ENCODE measurements at places on chromosomes 16 and 17. TPM values are rescaled to one million over a fixed set of nuclear protein-coding genes. Genes with fewer than 3 reads are reported as not detected.

GRCh38 chr17:74567397-74567796, at the start of gene CD300H:
TSS of gene CD300H (minus strand) at chr17:74567509.
- no peak for DNase-seq

DNA sequence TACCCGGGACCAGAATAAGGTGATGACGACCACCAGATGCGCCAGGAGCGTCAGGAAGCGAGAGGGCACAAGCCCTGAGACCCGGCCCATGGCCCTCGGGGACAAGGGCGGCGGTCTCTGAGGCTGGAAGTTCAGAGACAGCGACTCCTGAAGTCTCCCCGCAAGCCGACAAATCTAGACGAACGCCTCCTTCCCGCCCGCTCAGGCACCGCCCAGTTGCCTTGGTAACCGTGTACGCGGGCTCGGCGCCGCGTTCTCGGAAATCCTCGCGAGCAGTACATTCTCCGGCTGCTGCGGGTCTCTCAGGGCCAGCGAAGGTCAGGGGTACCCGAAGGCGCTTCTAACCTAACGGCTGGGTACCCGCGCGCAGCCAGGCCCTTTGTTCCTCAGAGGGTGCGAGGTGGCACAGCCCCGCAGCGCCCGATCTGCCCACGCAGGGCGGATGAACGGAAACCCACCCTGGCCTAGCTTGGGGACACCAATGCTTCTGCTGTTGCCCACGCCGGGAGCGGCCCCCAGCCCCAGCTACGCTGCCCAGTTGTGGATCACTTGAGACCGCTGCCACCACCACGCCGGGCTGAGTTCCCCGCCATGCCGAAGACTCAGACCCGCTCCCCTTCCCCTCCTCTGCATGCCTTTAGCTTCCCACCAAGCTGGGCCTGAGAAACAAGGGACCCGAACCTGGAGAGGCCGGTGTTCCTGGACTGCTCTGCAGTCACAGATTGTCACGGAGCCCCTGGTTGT, at the start of gene TMEM107:
TMEM107 (minus strand) TSS at position 184 of the 744 bp plus-strand sequence; CDS start at position 90, 94 bp downstream.
- DNase-seq: peak; percentile 96

- no peak for DNase-seq
These were observed 2.3 kb upstream of the CCNF start for GRCh38 chr16:2426941-2427361.

GRCh38 chr17:40582328-40582901, 17.1 kb upstream of the CCR7 start:
- DNase-seq: no peak

GRCh38 chr16:85707528-85708095, 18.9 kb upstream of the GINS2 start:
- DNase-seq: no peak

GRCh38 chr17:44438636-44439035, 49.2 kb upstream of the ITGA2B start:
- DNase-seq: no peak

GRCh38 chr17:31568539-31568938, 177.1 kb downstream of the RAB11FIP4 start:
- no peak for DNase-seq

DNA sequence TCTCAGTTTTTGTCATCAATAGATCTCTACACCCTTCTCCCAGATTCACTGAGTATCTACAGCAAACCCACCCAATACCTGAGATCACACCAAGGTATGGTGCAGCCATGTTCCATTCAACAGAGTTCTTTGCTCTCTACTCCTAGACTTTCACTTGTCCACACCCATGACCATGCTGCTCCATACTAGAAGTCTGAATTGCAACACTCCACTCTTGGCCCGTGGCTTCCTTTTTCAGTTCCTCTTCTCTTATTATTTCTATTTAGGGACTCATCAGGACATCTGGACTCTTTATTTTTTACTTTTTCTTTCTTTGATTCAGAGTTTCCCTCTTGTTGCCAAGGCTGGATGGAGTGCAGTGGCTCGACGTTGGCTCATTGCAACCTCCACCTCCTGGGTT, 37.1 kb downstream of the YWHAE start:
- no peak for DNase-seq

GRCh38 chr16:53495325-53495724, 7.7 kb downstream of the AKTIP start:
- no peak for DNase-seq

DNA sequence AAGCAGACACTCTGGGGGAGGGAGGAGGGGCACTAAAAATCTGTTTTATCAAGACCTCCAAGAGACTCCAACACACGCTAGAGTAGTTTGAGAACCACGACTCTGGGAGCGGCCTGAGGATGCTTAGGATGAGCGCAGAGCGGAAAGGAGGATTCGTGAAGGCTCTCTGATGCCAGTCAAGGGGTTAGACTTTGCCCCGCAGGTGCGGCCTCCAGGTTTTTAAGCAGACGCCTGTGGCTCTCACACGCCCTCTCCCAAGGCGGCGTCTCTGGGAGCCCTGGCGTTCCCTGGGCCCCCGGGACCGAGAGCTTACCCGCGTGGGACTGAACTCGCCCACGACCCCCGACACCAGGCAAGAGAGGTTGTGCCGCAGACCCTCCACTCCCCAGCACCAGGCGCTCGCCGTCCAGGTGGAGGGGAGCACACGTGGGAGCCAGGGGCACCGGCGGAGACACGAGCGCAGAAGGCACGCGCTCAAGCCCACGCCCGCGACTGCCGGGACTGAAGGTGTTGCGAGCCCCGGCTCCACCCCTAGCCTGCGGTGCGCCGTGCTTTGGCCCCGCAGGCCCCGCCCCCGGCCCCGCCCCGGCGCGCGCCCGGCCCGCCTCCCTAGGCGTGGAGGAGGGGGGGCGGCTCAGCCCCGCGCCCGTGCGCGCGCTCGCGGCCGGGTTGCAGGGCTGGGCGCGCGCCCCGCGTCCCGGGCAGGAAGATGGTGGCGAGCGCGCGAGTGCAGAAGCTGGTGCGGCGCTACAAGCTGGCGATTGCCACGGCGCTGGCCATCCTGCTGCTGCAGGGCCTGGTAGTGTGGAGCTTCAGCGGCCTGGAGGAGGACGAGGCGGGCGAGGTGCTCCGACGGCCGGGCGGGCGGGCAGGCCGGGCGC, at the start of gene XYLT2:
XYLT2 (plus strand) TSS at position 695 of the 881 bp plus-strand sequence; CDS start at position 710, 15 bp downstream.
- DNase-seq: peak; percentile 88

- DNase-seq: peak; percentile 76
These were observed 337.8 kb upstream of the CDH5 start for GRCh38 chr16:66028510-66029216.

DNA sequence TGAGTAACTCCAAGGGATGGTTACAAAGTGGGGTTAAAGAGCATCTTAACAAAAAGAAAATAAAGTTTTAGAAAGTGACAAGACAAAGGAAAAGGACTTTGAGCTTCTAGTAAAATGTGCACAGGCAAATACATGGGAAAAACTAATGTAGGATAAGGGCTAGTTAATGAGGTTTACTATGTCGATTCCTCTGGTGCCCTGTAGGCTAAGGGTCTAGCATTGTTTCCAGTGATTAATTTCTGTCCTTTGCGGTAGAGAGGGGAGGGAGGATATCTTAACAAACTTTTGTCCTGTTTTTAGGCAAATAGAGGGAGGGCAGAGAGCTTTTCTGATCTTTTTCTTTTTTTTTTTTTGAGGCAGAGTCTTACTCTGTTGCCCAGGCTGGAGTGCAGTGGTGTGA, 96.6 kb upstream of the SIAH1 start:
- DNase-seq: no peak

DNA sequence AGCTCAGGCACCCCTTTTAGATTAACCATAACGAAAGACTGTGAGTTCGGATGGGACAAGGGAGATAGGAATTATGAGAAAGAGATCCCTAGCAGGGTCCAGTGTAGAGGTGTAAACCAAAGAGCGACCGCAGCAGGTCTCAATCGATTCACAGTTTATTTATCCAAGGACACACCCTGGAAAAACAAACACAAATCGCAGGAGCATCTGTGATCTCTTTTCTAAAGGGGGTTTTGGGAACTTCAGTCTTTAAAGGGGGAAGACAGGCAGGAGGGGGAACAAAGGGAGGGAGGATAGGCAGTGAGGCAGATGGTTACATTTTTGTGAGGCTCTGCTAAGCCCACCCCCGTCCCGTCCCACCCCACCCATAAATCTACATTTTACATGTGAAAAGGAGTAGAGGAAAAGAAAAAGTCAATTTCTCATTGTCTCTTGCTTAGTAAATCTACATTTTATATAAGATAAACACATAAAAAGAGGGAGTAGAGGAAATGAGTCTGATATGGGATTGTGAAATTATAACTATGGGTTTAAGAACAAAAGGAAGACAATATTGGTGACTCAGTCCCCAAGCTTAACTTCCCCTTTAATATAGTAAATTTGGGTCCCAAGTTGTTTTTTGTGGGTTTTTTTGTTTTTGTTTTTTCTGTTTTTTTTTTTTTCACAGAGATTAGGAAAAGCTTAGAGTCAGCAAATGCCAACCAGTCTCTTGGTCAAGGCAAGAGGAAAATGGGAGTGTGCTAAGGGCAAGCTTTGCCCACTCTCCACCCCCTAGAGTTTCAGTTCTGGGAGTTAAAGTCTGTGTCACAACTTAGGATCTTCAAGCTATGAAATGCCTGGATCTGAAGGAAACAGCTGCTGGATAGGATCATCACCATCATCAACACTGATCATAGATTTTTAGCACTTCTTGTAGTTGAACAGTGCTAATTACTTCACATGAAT, 160.9 kb upstream of the CDH5 start:
- no peak for DNase-seq

GRCh38 chr16:89004209-89004831, 27.3 kb upstream of the CBFA2T3 start:
- DNase-seq: no peak

- DNase-seq: no peak
These were observed 222.8 kb downstream of the CCDC182 start for GRCh38 chr17:57522042-57523005.

DNA sequence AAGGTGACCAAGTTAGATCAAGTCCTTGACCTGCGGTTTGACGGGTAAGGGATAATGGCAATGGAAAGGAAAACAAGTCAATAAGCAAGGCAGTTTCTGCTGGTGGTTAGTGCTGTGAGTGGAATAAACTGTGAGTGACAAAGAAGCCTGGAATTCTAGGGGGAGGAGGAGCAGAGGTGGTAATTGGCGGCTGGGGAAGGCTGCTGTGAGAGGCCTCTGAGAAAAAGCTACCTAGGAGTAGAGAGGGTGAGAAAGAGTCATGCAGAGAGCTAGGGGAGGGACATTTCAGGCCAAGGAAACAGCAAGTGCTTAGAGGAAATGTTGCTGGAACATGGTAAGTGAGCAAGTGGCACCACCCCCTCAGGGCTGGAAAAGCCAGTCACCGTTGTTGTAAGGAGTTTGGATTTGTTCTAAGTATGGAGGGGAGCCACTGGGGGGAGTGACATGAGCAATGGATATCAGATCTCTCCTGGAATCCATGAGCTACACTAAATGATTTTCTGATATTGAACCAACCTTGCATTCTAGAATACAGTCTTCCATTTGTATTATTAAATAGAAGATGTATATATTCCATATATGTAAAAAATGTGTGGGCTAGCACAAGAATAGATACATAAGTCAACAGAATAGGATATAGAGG, 6.7 kb downstream of the NLRC3 start:
- DNase-seq: no peak

DNA sequence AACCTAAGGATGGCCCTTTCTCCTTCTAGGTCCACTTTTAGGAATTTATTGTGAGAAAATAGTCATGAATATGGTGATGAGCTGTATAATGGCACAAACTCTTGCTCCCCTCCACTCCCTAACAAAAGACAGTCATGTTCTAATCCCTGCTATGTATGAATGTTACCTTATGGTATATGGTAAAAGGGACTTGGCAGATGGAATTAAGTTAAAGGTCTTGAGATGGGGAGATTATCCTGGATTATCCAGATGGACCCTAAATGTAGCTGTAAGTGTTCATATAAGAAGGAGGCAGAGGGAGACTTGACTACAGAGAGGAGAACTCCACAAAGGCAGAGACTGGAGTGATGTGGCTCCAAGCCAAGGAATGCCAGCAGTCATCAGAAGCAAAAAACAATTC, 296.1 kb downstream of the SOX9 start:
- DNase-seq: no peak

DNA sequence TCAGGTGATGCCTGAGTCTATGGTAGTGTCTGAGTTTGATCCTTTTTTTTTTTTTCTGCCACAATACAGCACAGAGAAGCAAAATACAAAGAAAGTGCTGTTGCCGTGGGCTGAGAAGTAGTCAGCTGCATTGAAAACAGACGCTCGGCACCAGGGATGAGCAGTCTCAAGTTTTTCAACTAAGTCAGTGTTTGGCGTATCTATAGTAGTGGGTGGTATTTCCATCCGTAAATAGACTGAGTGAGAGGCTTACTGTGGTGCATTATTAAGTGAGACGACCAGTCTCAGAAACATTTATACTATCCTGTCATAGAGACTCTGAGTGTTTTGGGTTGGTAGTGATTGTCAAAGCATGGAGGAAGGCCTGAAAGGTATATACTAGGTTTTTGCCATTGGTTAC, 221.3 kb downstream of the SNX29 start:
- DNase-seq: no peak

- no peak for DNase-seq
These were observed 26.8 kb downstream of the METTL16 start for GRCh38 chr17:2484876-2485275.

- DNase-seq: no peak
These were observed 3.8 kb downstream of the EMP2 start for GRCh38 chr16:10576390-10577304.

DNA sequence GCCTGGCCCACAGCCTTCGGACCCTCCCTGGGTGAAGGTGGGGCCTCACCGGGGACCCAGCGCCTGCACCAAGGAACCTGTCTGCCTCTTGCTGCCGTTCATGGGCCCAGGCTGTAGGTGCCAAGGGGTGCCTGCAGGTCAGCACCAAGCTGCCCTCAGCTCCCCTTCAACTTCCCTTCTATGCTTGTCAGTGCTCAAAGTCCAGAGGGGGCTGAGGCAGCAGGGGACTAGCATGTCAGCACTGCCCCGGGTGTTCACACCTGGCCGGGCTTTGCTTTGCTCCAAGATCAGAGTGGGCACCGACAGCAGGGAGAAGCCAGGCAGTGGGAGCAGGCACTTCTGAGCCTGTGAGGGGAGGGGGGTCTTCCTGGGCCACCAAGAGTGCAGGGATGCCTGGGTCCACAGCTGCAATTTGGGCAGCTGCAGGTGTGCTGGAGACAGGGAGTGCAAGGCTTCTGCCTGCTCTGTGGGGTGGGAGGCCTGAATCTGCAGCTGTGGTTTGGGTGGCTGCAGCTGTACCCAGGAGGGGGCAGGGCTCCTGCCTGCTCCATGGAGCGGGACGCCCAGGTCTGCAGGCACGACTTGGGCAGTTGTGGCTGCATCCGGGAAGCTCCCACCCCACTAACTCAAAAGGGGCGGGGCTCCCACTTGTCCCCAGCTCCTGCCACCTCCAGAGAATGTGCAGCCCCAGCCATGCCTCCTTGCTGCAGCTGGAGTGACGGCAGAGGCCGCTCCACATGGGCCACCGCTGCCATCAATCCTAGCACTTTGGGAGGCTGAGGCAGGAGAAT, 27.6 kb upstream of the PRM1 start:
- no peak for DNase-seq

ADAT1 gene
- 41.4 TPM for total RNA-seq

HOXB5 gene
- not detected for total RNA-seq

TPSD1 gene
- total RNA-seq: 11.6 TPM

RAB40B gene
- total RNA-seq: 24.3 TPM
